ENCODE measurements at places on chromosomes 3 and 15.

GRCh38 chr3:96863129-96863740 lies 48.8 kb downstream of the EPHA6 start:
- DNase-seq: no peak

DNA sequence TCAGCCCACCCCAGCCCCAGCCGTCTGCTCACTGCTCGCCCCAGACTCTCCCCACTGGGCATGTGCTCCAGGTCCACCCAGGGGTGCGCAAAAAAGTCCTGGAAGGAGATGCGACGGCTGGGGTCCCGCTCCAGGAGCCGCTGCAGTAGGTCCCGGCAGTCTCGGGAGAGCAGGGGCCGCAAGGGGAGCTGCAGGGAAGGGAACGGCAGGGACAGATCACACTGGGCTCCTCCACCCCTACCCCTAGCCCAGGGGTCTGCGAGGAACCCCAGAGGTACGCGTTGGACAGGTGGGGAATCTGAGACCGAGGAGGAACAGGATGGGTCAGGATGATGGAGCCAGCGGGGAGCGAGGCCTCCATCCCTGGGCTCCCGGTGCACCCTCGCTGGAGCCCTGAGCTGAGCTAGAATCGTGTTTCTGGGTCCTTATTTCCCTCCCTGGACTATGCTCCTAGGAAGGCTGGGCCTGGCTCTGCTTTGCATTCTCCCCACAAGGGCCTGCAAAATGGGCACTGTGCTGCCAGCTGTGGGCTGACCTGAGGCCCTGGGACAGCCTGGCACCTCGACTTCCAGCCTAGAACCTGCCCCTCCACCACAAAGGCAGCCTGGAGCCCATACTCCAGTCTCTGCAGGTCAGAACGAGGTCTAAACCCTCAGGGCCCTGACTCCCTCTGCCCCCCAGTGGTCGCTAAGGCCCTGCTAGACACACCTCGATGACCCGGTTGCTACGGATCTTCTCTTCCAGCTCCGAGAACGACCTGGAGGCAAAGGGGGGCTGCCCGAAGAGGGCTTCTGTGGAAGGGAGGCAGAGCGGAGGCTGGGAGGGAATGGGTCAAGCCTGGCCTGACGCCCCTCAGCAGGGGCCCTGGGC lies 3.2 kb downstream of the ULK3 start:
- DNase-seq: no peak

- no peak for DNase-seq
Observed at GRCh38 chr3:124785973-124786372, 55.7 kb downstream of the UMPS start.

- no peak for DNase-seq
Observed at GRCh38 chr3:58520403-58521335, 16.3 kb downstream of the ACOX2 start.

DNA sequence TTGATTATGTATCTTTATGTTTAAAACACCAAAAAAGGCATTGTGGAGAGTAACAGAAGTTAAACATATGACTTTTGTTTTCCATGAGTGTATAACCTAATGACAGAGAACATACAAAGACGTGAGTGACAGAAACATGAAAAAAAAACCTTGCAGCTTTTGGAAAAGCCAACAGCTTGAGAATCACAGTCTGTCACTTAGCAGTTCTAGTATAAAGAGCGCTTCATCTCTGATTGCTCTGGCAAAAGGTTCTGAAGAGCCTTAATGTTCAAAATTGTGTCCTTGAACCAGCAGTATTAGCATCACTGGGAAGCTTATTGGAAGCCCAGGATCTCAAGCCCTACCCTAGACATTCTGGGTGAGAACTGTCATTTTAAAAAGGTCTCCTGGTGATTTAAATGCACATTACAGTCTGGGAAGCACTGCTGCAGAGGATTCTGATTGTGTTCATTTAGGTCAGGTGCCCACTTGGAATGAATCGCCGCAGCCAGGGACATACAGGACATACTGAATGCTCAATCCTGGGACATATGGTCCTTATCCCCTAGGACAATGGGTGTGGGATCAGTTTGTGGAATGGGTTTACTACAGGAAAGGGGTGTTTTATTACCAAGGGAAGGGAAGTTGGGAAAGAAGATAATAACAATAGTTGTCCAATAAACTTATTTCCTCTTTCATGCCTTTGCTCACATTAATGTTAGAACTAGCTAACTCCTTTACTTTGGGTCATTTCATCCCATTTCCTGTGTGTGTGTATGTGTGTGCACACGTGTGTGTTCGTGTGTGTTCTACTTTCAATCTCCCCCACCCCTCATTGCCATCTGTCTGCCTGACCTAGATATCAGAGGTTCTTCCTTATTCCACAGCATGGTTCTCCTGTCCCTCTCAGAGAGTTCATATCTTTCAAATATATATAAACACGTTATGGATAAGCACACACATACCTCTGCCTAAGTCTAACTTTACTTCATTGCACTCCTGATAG lies 55.0 kb downstream of the LRRC49 start:
- DNase-seq: no peak

DNA sequence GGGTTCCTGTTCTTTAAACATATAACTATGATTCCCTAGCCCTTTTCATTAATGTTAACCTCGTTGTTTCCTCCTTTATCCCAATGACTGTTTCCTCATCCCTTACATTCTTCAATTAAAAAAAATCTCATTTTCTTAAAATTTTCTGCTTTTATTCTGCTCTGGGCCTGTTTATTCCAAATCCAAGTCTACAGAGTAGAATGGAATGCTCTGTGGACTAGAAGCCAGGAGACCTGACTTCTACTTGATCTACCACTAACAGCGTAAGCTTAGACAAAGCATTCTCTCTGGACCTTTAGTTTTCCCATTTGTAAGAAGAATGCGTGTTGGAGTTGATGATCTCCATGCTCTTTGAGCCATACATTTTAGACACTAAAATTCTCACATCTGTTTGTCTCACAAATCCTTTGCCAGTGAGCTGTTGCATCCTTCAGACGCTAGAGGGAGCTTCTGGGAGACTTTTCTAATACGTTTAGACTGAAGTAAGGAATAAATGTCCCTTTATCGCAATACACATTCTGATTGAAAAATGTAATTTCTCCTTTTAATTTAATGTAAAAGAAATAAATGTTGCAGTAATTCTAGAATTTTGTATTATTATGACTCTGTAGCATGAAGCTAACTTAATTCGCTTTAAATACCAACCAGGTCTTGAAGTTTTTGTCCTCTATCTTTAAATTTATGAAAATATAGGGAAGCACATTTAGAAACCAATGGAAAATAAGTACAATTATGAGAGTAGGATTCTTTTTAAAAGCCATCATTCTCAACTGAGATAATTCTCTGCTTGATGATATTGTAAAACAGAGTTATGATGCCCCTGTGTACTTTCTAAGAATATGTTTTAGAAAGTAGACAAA lies 21.7 kb upstream of the GMNC start:
- DNase-seq: no peak

DNA sequence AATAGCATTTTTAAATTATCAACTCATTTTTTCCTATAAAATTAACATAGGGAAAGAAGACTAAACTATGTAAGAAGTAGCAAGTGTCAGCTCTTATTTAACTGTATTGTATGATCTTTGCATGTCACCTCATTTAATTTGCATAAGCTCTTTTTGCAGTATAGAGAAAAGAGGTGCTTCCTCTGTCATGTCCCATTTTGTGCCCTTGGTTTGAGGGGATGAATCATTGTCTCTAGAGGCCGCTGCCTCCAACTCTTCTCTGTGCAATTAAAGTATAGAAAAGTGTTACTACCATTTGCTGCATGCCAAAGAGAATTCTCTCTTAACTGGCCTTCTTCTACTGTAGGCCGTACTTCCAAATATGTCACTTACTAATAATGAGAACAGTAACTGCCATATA lies 93.4 kb downstream of the LRRC28 start:
- DNase-seq: no peak

GRCh38 chr3:142273501-142273900 lies 48.1 kb upstream of the GK5 start:
- DNase-seq: no peak

- DNase-seq: no peak
Observed at GRCh38 chr3:126245811-126246727, 65.7 kb upstream of the ALDH1L1 start.

DNA sequence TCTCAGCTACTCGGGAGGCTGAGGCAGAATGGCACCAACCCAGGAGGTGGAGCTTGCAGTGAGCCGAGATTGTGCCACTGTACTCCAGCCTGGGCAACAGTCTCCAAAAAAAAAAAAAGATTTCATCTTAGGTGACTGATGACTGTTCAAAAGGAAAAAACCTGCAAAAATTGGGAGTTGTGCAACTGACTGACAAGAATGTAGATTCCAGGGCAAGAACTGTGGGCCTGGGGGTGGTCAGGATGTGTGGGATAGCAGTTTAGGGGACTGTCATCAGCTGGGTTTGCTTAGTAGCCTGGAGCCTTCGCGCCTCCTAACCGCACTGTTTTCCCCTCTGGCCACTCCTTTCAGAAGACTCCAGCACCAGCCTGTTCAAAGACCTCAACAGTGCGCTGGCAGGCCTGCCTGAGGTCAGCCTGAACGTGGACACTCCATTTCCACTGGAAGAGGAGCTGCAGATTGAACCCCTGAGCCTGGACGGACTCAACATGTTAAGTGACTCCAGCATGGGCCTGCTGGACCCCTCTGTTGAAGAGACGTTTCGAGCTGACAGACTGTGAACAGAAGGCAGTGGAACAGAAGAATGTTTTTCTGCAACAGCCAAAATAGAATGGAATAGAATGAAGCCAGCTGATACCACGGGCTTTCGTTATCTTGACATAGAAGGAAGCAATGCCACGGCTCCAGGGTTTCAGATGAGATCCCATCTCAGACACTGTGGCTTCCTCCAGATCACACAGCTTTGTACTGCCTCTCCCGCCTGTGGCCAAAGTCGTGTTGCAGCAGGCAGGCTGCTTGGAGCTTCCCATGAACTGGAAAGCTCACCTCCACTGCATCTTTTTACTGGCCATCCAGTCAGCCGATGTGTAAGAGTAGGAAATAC lies 75.3 kb upstream of the BLM start:
- DNase-seq: no peak

DNA sequence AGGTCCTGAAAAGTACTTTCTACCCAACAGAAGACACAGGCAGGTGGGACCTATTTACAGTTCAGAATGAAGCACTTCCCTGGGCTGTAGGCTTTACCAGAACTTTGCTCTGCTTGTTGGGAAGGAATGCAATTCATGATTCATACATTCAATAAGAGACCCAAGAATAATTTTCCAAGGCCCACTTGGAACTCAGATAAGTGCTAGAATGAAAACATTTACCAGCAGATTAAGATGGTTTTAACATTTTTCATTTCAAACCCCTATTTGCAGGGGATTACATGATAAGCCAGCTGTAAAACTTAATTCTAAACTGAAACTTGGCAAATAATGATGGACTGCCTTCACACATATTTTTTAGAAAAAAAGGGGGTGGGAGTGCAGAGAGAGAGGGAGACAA lies 417.2 kb downstream of the ERC2 start:
- DNase-seq: no peak

GRCh38 chr3:106126067-106126845 lies 257.4 kb upstream of the CBLB start:
- no peak for DNase-seq

GRCh38 chr3:72692990-72693389 lies 155.3 kb downstream of the SHQ1 start:
- no peak for DNase-seq

DNA sequence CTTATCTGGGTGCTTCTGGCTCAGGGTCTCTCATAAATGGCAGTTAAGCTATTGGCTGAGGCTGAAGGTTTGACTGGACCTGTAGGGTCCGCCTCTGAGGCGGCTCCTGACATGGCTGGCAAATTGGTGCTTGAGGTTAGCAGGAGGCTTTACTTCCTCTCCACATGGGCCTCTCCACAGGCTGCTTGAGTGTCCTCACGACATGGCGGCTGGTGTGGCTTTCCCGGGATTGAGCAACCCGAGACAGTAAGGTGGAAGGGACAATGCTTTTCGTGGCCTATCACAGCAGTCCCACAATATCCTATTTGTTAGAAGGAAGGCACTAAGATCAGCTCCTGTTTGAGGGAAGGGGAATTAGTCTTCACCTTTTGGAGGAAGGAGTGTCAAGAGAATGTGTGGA lies 267.3 kb upstream of the LRRFIP2 start:
- no peak for DNase-seq

DNA sequence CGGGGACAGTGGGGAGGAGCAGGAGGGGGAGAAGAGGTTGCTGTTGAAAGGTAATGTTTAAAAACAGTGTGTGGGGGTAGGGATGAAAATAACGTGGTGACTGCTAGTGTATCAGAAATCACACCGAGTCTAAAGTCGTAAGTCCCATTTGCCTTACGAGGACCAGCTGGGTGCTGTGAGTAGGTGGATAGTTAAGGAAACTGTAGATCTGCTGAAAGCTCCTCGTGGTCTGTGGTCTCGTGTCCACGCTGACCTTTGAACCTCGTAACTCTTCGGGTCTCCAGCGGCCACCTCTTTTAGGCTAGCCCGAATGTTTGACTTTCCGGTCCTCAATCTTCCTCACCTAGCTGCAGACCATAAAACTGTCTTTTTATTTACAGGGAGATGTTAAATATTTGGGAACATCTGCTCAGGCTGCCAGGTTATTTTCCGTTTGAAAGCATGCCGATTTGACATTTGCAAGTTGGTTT lies 29.3 kb upstream of the ST3GAL6 start:
- no peak for DNase-seq

- DNase-seq: no peak
Observed at GRCh38 chr3:180306691-180307090, 270.0 kb upstream of the PEX5L start.

GRCh38 chr3:156952011-156952410 lies 125.9 kb downstream of the LEKR1 start:
- DNase-seq: no peak

GRCh38 chr3:377158-377561 lies 180.6 kb downstream of the CHL1 start:
- no peak for DNase-seq

DNA sequence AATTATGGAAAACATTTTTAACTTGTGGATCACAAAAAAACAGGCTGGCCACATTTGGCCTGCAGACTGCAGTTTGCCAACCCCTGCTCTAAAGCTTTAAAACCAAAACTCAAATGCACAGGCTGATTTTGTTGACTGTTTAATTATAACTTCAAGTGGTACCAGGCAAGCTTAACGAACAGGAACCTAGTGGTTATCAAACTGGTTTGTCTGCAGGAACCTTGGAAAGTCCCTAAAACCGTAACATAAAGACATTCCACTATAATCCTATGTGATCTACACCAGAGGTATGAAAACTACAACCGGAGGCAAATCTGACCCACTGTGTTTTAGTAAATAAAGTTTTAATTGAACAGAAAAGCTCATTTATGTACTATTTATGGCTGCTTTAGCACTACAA lies 52.4 kb downstream of the TBL1XR1 start:
- no peak for DNase-seq

DNA sequence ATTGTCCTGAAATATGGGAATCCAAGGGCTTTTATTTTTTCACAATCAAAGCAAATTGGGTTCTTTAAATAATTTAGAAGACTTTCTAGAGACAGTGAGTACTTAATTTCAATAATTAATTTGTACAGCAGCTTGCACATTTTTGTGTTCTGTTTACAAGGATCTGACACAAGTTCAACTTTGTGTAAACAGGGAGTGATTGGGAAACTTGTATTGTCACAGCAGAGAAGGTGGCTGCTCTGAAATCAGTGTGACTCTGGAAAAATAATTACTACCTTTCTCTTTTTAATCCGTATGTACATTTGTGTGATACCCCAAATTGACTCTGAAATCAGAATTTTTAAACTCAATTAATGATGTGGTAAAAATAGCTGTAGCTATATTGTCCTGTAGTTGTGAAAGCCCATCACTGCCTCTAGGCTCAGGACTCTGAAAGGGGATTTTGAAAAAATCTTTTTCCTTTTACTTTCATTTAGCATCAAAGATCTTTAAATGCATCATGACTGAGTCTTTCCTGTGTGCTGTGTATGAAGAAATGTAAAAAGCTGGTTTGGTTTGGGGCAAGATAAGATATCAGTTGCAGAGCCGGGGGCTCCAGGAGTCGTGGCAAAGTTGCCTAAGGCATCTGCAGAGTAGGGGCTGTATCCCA lies 45.1 kb downstream of the MFSD1 start:
- DNase-seq: no peak

Data from activated T-helper 1 cell treated with Interleukin-2 at 50 U/mL for 16 hours (primary cell).